ENCODE measurements at places on chromosomes 12 and 14.

DNA sequence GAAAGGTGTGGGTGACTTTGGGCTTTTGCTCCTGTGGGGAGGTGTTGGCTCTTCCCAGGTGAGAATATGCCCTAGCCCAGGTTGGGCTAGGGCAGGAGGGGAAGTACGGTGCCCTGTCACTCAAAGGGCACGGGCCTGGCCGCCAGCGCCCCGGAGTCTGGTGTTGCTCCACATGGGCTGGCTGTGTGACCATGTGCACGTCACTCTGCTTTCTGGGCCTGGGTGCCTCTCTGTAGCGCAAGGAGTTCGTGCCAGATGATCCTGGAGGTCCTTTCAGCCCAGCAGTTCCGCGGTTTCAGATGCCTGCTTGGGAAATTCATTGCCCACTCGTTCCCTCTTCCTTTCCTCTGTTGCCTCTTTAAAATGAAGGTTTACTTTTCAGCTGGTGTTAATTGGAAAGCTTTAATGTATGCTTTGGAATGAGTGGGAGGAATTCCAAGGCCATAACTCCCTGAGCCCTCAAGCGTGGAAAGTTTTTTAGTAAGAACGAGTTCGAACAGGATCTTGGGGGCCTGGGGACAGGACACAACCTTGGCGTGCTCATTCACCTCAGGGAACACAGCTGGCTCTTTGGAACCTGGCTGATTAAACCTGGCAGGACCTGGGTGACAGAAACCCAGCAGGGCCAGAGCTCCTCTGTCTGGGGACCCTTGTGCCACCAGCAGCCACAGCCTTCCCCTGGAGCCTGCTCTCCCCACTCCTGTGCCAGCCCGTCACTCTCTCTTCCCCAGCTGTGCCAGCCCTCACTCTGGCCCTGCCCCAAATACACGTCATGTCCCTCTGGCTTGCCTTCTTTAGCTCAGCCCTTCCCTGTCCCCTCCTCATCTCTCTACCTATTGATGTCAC lies 42.8 kb downstream of the TSPAN9 start:
- no peak for DNase-seq

DNA sequence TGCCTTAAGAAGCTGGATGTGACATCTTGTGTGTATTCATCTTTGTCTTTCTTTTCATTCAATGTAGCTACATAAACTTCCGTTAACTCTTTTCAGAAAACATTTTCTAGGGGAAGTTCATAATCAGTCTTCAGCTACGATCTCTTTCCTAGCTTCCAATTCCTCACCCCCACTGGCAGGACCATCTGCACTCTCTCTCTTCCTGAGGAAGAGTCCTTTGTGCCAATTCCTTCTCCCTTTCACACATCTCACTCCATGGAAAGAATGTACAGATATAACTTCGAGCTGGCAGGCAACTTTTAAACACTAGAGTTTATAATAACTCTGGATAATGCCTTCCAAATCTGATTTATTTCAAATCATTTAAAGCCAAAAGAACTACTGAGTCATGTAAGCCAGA lies 495.7 kb downstream of the GALC start:
- no peak for DNase-seq

DNA sequence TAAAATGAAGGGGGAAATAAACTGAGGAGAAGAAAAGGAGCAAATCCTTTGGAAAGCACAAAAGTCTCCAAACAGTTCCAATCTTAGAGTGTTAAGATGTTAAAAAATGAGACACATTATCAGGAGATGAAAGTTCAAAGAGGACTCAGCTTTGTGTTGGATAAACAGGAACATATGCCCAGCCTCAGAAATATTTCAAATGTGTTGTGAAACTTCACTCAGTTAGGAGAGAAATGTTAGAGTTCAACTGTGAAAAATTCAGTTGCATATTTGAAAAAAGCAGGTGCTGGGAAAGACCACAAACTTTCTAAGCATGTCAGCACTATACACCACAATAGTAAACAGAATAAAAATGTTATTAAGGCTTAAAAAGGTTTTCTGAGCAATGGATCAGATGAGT lies 136.8 kb upstream of the PRKD1 start:
- no peak for DNase-seq

- DNase-seq: no peak
Measured at GRCh38 chr12:121448771-121449315, 48.9 kb downstream of the RNF34 start.

DNA sequence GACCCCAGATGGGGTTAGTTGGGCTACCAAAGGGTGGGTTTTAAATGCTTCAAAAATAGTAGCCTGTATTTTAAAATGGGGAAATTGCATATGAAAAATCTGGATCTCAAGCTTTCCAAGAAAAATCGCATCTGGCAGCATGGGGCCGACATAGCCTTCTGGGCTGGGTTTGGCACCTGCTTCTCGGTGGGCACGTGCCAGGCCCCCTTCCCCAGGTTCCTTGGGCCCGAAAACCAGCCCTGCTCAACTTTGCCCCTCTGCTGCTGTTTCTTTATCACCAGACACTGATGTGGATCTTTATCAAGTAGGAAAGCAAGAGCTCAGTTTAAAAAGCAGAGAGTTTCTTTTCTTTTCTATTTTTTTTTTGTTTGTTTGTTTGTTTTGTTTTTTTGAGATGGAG lies 95.1 kb downstream of the DICER1 start:
- DNase-seq: no peak

GRCh38 chr12:101783150-101783549 lies 43.9 kb upstream of the SYCP3 start:
- DNase-seq: no peak

- no peak for DNase-seq
Measured at GRCh38 chr14:61203081-61203753, 77.9 kb downstream of the TMEM30B start.

DNA sequence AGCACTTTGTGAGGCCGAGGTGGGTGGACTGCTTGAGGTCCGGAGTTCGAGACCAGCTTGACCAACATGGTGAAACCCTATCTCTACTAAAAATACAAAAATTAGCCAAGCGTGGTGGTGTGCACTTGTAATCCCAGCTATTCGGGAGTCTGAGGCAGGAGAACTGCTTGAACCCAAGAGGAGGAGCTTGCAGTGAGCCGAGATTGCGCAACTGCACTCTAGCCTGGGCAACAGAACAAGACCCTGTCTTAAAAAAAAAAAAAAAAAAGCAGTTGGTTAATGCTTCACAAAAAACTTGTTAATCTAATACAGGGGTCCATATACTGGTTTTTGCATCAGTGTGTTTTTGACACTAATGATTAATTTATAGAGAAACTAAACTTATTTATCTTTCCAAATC lies 18.5 kb upstream of the SLC7A8 start:
- no peak for DNase-seq

- DNase-seq: no peak
Measured at GRCh38 chr12:42669553-42669952, 80.0 kb upstream of the PRICKLE1 start.
